ENCODE measurements at places on chromosomes 16 and 17.

- DNase-seq = peak; percentile 43
Measured at GRCh38 chr16:1428511-1428910, 2.4 kb upstream of the PERCC1 start.

DNA sequence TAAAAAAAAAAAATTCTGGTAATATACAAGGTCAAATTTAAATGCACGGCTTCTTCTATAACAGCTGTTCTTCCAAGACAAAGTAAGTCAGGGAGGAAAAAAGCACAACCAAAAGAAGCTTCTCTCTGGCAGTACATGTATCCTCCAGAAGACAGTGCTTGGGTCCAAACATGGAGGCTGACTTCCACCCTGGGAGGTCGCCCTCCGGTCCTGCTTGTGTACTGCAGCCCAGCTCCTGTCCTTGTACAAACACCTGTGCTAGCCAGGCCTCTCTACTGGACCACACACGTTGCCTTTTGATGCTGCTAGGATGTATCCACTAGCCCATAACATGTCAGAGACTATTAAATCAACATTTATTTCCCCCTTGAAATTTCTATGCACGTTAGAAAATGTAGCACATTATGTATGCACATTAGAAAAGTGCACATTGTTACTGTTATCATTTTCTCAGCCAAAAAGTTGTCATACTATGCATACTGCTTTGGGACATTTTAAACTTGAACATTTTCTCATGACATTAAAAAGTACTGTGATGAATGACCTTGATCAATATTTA lies 21.9 kb downstream of the TEKT3 start:
- no peak for DNase-seq

- no peak for DNase-seq
Measured at GRCh38 chr17:40303009-40303657, 5.8 kb upstream of the RARA start.

DNA sequence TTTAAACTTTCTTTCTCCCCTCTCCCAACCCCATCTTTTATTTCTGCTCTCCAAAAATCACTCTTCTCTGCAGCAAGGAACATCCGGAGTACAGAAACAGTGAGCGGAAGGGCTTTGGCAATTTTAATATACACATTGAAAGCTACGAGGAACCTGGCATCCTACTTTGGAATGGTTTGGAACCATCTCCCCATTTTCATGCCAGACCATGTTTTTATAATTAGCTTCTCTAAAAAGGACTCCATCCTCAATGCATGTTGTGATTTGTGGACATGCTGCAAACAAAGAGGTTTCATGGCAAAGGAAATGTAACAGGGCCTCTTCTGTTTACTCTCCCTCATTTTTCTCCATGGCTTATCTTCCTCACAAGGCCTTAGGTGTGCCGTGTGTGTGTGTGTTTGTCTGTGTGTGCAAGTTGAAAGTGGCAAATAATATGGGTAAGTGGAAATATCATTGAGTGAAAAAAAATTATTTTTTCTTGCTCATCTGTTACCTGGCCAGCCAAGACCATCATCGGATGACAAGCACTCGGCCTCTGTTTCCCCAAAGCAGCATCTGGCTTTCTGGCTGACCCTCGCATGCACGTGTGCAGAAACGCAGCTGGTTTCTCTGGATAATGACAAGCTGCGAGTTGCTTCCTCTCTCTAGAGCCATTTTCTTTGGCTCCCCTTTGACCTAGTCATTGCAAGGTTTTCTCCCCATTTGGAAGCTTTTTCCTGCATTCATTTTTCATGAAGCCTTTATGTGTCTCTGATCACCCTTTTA lies 585.0 kb downstream of the TMEM114 start:
- DNase-seq = no peak

DNA sequence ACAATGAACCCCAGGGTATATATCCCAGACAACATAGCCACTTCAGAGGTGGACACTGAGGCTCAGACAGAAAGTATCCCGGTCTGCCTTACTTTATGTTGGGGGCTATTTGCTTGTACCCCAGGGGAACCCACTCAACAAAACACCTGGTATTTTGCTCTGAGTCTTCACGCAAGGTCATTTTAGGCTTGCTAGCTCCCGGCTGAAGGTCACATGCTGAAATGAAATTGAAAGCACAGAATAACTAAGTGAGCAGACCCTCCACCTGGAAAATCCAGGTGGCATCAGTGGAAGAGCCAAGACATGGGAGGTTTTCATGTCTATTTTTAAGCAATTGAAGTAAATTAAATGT lies 4.1 kb upstream of the KDM8 start:
- DNase-seq = no peak

GRCh38 chr16:78127130-78127529 lies 27.7 kb downstream of the WWOX start:
- DNase-seq = no peak

- DNase-seq = no peak
Measured at GRCh38 chr16:3523281-3523680, 22.5 kb downstream of the CLUAP1 start.

DNA sequence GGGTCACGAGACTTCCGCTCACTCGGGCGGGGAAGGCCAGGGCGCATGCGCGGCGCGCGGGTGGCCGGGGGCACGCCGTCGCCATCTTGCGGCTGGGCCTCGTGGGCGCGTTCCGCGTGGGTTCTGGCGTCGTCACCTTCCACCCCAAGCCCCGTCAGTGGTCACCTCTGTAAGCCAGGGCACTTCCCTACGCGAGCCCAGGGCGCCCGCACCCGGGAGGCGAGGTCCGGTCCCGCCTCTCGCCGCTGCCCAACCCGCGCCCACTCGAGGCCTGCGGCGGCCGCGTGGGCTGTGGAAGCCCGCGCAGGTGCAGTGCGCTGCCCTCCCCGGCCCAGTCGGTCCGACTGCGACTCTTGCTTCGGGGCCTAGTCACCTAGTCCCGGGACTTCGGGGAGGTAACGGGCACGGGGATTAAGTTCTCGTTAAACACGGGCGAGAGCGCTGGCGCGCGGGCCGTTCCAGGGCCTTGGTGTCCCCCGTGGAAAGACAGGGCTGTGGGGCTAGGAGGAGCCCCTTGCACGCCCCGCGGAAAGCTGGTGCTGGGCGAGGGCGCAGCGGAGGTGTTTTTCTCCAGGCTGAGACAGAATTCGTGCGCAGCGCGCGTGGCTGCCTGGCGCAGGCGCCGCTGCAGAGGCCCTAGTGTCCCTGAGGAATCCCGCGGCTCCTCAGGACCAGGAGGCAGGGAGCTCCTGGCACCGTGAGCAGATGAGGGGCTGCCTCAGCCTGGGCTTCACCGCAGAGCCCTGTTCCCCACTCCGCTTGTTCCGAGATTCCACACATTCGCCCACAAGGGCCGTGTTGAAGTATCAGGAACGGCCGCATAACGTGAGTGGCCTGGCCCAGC lies 472 bp upstream of the ARHGDIA start:
- DNase-seq = peak; percentile 96

GRCh38 chr17:79781736-79782575 lies 4.0 kb downstream of the CBX2 start:
- no peak for DNase-seq

GRCh38 chr16:81456523-81457325 lies 12.1 kb downstream of the CMIP start:
- DNase-seq = no peak

- no peak for DNase-seq
Measured at GRCh38 chr16:77273815-77274214, 74.6 kb downstream of the SYCE1L start.

- DNase-seq = no peak
Measured at GRCh38 chr17:81683208-81683583, 401 bp downstream of the ARL16 start.

DNA sequence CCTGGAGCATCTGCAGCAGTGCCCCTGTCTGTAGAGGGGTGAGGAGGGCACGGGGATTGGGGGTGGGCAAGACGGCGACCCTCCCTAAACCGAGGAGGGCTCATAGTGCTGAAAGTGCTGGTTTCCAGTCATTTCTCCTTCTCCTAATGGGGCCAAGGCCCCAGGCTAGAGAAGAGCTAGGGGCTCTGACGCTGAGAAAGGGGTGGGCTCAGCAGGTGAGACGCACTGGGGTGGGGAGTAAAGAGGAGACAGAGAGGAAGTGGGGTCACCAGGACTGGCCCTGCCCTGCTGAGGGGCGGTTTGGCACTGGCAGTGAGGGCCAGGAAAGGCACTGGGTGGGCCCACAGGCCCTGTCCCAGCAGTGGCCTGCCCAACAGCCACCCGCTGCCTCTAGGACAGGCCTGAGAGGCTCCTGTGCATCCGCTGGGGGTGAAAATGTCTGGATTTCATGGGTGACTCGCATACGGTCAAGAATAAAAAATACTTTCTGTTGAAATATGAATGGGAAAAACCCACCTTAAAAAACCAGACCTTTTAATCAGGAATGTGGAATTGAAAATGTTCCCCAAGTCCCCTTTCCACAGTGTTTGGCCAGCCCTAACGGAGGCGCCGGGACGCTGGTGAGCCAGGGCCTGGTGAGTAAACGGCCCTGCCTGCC lies 122.4 kb upstream of the SMURF2 start:
- no peak for DNase-seq
